ENCODE measurements at places on chromosomes 3 and 15. TPM values are rescaled to one million over a fixed set of nuclear protein-coding genes. Genes with fewer than 3 reads are reported as not detected.
A peak's percentile ranks its signal among the peaks of the same experiment; 100 is the strongest.

Gene CCDC12
- total RNA-seq, result 41.9 TPM

Gene MASP1
- 3.9 TPM for total RNA-seq

- DNase-seq, result no peak
Measured at GRCh38 chr3:9682096-9682495, 21.5 kb upstream of the CPNE9 start.

GRCh38 chr15:80638553-80639167 is 56.5 kb upstream of the ABHD17C start:
- DNase-seq, result no peak

- no peak for DNase-seq
Measured at GRCh38 chr3:45979378-45979777, 16.2 kb downstream of the FYCO1 start.

DNA sequence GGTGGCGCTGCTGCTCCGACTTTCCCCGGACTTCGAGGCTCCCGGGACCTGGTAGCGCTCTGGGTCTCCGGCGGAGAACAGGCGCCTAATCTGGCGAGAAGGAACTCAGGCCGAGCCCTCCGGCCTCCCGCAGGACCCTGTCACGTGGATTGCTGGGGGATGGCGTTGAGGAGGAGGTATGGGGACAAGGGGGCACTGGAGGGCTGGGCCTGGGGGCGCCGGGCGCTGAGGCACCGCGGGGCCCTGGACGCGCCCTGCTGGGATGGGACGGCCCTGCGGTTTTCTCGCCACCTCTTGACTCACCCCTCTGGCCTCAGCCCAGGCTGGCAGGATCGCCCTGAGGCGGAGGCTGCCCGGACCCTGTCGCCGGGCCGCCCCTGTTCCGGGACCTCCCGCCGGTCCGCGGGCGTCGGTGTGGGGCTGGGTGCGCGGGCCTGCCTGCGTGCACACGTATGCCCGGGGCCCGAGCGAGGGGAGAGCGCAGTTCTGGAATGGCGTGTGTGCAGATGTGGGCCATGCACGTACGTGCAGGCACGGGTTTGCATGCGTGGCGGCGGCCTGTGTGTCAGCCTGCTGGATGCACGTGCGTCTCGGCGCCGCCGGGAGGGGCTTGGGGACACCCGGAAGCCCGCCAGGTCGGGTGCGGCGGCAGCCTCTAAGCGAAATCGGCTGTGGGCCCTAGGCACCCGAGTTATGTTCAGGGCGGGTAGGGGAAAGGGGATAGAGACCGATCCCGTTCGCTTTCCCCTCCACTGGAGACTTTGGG is 752 bp downstream of the C15orf39 start:
- DNase-seq, result no peak

DNA sequence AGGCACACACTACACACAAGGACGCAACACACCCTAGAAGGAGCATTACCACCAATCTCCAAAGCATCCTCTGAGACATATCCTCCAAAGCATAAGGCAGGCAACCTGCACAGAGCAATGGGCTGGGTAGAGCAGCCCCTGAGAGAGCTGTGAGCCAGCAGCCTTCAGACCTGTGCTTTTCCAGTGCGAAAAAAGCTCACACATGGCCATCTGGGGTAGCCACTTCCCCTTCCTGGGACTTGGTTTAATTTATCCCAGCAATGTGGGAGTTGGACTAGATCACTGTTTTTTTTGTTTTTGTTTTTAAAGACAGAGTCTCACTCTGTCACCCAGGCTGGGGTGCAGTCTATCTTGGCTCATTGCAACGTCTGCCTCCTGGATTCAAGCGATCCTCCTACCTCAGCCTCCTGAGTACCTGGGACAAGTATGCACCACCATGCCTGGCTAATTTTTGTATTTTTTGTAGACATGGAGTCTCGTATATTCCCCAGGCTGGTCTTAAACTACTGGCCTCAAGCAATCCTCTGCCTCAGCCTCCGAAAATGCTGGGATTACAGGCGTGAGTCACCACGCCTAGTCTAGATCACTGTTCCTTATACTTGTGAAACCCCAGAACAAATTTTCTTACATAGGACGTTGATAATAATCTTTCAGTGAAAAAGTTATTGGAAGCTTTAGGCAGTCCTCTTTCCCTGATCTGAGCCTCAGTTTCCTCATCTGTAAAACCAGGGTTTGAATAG is 18.9 kb downstream of the PTPN23 start:
- DNase-seq, result peak; percentile 21

GRCh38 chr3:168539909-168540308 is 444.2 kb upstream of the GOLIM4 start:
- peak; percentile 39 for DNase-seq

DNA sequence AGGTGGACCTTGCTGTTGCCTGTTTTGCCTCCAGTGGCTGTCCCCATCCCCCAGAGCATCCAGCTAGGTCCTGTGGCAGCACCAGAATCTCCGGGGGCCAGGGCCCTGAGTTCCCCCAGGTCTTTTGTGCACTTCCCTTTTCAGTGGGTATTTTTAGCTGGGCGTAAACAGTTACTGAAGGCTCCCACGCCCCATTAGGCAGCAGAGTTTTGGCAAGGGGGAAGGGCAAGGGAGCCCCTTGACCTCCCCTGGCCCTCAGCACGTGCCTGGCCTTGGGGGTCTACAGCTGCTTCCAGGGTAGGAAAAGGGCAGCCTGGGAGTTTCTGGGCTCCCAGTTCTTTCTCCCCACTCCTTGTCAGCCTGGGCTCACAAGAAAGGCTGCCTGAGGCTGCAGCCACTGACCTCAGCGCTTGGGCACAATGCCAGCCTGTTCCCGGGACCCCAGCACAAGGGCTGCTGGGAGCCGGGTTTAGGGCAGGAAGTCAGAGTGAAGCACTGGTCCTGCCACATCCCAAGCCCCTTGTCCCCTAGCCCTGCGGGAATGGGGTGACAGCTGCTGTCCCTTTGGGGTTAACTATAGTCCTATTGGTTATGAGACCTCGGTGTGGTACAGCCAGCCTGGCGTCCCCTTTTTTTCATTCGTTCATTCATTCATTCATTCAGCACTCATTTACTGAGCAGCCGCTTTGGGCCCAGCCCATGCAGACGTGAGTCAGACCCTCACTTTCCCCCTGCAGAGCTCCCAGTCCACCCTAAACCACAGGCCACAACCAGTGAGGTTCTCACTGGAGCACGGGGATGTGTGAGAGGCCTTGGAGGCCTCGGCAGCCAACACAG is 8.4 kb downstream of the CSK start:
- DNase-seq, result no peak

DNA sequence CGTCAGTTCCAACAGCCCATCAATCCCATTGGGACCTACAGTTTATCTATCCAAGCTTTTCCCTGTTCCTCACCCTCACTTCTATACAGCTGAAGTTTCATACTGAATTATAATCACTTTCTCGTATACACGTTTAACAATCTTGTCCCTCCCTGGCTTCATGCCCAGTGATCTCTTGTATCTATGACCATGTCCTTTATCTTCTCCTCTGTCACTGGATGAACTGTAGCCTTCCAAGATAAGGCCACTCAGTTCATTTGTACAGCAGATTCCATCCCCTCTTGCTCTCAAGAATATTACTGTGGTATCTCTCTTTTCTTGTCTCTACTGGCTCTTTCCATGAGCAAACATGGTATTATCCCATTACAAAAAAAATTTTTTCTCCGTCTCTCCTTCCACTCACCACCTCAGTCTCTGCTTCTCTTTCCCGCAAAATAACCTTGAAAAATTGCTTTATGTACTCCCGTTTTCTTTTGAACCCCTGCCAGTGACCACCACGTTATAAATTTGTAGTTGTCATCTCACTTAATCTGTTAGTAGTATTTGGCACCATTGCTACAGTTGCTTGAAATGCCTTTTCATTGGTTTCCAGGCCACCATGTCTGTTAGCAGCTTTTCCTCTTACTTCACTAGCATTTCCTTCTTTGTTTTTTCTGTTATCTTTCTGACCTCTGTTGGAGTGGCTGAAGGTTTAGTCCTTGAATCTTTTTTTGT is 9.4 kb downstream of the CTNNB1 start:
- no peak for DNase-seq

GRCh38 chr15:60351066-60351465 is 46.7 kb downstream of the ANXA2 start:
- DNase-seq, result no peak

GRCh38 chr3:136106101-136106500 is 90.0 kb downstream of the MSL2 start:
- no peak for DNase-seq

DNA sequence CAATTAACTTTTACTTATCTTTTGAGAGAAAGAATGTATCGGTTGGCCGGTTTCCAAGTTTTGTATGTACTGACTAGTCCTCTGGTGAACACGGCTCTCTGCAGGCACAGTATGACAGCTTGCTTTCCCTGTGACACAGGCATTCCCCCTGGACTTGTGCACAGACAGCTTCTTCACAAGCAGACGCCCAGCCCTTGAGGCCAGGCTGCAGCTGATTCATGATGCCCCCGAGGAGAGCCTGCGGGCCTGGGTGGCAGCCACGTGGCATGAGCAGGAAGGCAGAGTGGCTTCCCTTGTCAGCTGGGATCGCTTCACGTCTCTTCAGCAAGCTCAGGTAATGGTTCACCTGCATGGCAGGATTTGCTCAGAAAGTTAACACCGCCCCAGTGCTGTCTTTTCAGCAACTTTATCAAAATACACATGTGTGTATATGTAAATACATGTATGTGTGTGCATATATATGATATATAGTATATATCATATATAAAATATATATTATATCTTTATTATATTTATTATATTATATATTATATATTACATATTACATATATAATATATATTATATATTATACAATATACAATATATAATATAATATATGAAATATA is 25.5 kb downstream of the FAN1 start:
- no peak for DNase-seq

- DNase-seq, result no peak
Measured at GRCh38 chr15:81211376-81211775, 14.7 kb downstream of the IL16 start.

Measured in bronchial epithelial cell (primary cell).